Colonic mucosa (tissue), 4 donors: ENCODE measurements at places on chromosomes 12 and 14.

DNA sequence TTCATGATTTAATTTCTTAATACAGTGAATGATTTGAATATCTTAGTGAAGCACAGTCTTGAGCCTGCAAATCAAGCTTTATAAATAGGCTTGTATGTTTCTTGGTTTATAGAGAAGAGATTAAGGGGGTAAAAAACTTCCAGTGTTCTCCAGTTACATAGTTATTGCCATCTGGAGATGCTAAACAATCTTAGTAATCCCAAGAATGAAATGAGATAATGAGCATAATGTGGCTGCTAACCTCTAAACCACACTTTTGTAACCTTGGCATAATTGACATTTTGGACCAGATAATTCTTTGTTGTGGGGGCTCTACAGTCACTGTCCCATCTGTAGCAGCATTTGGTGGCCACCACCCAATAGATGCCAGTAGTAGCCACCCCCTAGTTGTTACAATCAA, 316.8 kb downstream of the CCDC91 start:
- DNase-seq, result no peak

GRCh38 chr12:80157645-80158044, 58.3 kb downstream of the OTOGL start:
- DNase-seq, result no peak

GRCh38 chr12:62604373-62604772, 137.7 kb downstream of the MON2 start:
- no peak for DNase-seq

DNA sequence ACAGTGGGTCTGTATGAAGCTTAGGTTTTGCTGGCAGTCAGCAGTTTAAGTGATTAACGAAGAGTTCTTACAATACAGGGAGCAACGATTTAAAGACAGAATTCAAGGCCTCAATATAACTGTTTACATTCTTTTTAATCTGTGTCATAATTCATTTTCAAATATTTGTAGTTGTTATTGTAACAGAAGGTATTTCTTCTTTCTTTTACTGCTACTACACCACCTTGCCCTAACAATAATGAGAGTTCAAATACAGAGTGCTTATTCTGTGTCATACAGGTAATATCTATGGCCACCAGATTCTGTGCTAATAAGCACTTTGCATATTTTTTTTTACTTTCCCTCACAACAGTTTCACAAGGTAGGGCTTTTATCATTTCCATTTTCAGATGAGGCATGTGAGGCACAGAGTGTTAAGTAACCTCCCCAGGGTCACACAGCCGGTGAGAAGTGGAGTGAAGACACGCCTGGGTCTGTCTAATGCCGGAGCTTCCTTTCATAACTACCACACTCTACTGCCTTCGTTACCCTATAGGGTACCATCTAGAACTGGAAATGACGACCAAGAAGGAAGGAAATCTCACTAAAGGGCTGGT, 81.9 kb downstream of the PELI2 start:
- DNase-seq, result no peak

- no peak for DNase-seq
Observed at GRCh38 chr14:32050878-32051277, 26.2 kb upstream of the ARHGAP5 start.

DNA sequence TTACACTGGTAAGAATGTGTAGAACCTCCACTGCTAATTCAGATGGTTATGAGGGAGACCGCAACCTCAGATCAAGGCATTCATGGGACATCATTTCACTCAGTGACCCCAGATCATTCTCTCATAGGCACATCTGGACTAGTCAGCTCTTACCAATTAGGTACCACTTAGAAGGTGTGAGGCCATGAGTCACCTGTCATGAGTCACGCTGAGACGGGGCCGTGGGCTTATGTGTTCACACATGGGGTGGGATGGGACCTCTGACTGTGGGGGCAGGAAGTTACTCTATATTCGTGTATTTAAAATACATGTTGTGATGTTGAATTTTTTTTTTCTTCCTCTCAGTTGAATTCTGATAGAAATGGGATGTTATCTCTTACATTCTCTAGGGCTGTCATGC, 55.9 kb downstream of the CCDC92 start:
- DNase-seq, result no peak

DNA sequence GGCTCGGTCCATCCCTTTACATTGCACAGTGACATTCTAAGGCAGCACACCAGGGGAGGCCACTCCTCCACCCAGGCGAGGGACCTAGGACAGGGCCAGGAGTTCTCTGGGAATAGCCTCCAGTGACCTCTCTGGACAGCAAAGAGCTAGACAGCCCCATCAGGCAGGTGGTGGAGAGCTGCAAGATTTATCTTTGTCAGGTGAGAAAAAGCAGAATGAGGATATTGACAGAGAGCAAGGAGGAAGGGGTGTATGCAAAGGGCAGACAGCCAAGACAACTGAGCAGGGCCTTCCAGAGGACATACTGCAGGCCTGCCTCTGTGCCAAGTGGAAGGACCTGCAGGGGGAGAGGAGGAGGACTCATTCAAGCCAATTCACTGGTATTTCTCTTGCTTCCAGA, 112.4 kb upstream of the MAX start:
- peak; percentile 68 for DNase-seq
